Mesenteric fat pad (tissue), 1 donor: ENCODE measurements at places on chromosomes 11 and 22. TPM values are rescaled to one million over a fixed set of nuclear protein-coding genes. Genes with fewer than 3 reads are reported as not detected.
A peak's percentile ranks its signal among the peaks of the same experiment; 100 is the strongest.

DNA sequence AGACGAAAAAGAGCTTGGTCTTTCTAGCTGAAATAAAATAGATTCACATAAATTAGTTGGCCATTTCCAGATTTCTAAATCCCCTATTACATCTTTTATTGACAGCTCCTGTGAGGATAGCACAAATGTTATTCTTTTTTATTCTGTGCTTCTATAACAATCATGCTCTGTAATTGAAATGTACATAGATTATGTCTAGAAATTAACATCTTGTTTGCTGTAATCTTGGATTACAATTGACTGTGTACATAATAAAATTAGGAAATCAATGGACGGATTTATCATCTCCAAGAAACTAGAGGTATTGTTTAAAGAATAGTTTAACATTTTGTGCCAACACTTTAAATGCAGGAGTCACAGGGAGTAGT lies 31.2 kb downstream of the IMMP1L start:
- DNase-seq = no peak

DNA sequence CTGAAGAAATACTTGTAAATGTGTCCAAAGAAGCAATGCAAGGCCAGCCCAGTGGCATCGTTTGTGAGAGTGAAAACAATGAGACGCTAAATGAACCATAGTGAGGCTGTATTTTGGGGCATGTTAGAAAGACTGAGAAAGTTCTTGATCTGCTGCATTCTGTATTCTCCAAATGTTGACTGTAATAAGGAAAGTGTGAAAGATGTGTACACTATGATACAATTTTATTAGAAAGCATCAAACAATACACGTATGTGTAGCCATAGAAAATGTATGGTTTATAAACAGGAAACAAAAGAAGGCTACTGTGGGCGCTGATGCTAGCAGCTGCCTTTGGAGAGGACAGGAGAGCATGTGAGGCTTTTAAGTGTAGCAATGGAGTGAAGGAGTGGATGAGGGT lies 233.5 kb upstream of the E2F8 start:
- DNase-seq = no peak

DNA sequence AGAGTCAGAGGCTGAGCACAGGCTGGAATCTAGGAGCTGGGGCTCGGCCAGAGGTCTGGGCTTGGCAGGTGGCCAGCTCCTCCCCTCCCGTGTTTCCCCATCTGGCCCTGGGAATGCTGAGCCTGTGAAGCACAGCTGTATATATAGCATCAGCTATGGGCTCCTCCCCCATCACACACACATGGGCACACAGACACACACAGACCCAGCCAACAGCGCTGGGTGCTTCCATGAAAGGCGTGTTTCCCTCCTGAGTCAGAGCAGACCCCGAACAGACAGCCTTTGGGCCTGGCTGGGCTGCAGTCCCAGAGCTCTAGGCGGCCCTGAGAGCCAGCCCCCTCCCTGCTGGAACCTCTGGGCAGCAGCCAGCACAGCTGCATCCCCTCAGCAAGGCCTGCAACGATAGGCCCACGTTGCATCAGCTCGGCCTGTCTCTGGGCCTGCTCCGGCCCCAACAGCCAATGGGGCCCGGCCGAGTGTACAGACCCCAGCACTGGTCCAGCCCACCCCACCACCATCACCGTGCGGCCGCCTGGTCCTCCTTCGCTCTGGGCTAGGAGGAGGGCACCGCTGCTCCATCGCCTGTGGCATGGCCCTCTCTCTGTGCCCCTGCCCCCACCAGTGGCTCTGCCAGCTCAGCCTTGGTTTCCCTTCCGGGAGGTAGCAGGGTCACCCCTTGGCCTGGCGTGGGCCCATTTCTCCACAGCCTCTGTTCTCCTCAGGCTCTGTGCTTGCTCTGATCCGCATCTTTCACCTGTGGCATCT lies 7.6 kb upstream of the SERPINH1 start:
- DNase-seq = peak; percentile 93

The YPEL4 gene
- 0.71 TPM for total RNA-seq

The LIPT2 gene
- 1.3 TPM for total RNA-seq

The KCNK7 gene
- total RNA-seq = 1.5 TPM

The TRIM48 gene
- not detected for total RNA-seq
